Activated naive CD4-positive, alpha-beta T cell treated with Interleukin-2 at 50 U/mL for 16 hours (primary cell): ENCODE measurements at places on chromosomes 1 and 21.

DNA sequence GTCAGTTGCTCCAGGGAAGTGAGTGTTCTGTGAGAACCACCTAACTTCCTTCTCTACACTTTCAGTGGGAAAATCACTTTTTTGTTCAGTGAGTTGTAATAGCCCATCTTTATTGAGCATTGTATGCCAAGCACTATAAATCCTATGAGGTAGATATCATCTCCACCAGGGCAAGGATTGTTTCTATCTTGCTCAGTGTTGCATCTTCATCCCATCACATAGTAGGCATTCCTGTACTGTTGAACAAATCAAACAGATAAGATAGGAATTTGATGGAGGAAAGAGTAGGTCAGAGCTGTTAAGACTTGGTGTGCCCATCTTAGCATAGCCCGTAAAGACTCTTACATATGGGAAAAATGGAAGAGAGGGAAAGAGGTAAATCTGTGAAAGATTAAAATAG lies 2.9 kb upstream of the PIGV start:
- no peak for DNase-seq

- DNase-seq = no peak
These were observed 25.7 kb downstream of the SDC3 start for GRCh38 chr1:30882678-30883388.

DNA sequence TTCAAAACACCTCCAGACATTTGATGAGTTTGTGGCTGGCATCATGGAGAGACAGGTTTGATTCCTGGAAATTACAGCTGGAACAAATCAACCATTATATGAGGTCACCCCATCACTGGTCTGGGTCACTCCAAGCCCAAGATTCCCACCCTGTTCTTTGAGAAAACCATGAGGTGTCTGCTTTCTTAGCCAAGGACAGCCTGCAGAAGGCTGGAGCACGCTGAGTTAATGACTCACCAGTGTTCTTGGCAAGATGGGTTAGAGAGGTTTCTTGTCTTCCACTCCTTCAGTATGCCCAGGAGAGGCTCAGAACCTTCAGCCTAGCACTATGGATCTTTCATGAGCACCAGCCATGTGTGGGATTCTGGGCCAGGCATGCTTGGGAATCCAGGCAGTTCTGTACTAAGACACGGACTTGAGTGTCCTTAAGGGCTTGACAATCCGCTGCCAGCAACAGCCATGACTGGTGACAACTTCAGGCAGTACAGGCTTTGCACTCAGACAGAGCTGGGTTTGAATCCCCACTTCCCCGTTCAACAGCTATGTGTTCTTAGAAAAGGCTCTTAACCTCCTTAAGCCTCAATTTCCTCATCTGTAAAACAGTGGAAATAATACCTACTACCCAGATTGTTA lies 43.9 kb downstream of the GRHL3 start:
- DNase-seq = no peak

GRCh38 chr1:183215076-183215720 lies 29.1 kb downstream of the LAMC2 start:
- no peak for DNase-seq

GRCh38 chr1:116678732-116679090 lies 11.2 kb upstream of the IGSF3 start:
- DNase-seq = no peak

- no peak for DNase-seq
These were observed 2.1 kb upstream of the SLC45A1 start for GRCh38 chr1:8315573-8316475.

- no peak for DNase-seq
These were observed 127.9 kb downstream of the CLIC6 start for GRCh38 chr21:34796518-34797200.

DNA sequence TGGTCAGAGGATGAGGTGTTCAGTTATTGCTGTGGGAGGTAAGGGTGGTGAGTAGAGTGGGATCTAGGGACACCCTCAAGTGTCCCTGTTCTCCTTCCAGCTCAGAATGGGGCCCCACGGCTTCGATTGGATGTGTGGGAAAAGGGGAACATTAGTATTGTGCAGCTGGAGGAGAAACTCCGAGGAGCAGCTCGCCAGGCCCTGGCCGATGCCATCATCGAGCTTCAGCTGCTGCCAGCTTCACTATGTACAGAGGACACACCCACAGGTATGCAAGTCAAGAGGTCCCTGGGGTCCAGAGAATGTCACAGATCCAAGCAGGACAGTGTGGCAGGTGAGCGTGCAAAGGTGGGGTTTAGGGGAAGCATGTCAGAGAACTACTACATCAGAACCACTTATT lies 13.9 kb downstream of the HYI start:
- no peak for DNase-seq
